ENCODE measurements at places on chromosomes 5 and 9.

- DNase-seq, result no peak
These were observed 9.6 kb upstream of the IFNE start for GRCh38 chr9:21491756-21492155.

DNA sequence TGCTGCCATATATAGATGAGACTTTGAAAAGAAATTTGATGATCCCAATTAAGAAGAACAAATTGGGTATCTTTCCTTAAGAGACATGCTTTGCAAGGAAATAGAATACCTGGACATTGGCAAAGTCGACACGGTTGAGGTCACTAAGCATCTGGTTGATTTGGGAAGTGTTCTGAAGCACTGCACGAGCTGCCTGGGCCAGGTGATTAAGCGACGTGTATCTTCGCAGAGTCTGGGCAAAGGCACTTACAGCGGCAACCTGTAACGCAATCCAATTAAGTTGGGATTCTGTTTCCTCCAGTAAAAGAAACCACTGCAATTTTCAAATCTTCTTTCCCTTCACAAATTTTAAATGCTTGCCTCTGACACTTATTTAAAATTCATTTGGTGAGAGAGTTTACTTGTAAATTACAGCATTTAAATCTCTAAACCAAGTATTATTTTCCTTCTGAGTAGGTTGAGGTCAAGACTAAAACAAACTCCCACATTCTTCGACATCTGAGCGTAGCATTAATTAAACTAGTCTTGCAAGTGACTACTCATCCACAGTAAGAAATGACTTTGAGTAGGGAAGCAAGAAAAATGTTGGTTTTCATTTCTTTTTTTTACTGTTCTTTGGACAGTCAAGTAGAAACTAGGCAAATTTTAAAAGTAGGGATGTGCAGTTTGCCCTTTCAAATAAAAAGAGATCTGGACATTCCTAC, 262.8 kb downstream of the RFX3 start:
- DNase-seq, result no peak

DNA sequence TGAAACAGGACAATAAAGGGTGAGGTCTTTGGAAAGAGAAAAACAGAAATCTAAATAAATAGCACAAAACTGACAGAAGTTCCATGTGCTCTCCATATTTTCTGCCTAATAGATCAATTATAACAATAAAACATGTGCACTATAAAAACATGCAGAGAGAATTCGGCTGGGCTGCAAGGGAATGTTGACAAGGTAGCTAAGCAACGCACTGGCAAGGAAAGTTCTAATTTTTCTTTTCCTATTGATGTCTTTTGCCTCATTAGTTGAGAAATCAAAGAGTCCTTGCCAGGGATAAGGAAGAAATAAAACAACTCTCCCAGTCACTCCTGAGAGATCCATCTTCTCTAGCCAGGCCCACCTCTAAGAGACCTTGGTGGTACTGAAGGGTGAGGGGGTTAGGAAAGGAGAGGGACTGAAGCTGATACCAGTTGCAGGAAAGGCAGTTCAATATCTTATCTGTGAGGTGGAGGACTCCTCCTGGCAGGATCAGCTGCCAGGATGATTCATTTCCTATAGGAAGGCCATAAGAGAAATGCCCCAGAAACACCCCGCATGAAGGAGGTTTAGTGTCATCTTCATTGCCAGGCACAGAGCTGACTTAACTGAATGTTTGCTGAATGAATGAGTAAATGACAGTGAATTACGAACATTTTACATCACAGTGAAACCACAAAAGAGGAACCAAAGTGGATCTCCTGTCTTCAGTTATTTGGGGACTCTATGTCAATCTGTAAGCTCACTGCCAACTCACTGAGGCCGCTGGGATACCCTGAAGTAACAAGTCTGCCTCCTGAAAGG, 63.7 kb upstream of the IFNK start:
- no peak for DNase-seq

- no peak for DNase-seq
These were observed 25.3 kb upstream of the RASGEF1C start for GRCh38 chr5:180234271-180234670.

DNA sequence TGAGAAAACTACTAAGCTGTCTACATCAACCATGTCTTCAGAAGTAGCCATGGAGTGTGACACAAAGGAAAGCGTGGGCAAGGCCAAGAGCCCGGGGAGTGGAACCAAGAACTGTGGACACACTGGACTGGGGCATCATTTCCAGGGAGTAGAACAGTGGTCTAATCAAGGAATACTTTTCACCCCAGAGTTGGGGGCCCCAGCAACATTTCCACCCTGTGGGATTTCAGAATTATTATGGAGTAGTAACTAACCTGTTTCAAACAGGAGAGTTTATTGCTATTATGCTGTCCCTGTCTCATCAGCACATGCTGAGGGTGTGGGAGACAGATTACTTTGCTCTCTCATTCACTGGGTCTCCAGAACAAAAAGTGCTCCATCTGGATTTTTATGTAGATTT, 58.0 kb upstream of the FSTL4 start:
- DNase-seq, result no peak

- no peak for DNase-seq
These were observed 4.9 kb downstream of the TRAF1 start for GRCh38 chr9:120921661-120922181.

- DNase-seq, result no peak
These were observed 28.6 kb downstream of the CSF2 start for GRCh38 chr5:132102101-132102701.

DNA sequence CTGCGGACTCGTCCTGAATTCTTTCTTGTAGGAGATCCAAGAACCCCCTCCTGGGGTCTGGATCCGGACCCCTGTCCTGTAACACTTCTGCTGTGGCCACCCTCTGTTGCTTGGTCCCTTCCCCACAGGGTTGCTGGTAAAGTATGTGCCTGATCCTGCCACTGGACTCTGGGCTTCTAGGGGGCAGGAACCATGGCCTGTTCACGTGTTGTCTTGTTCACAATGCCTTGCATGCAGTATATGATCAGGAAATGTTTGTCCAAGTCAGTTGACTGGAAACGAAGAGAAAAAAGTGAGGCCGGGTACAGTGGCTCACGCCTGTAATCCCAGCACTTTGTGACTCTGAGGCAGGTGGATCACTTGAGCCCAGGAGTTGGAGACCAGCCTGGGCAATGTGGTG, 139.3 kb upstream of the ALDH1B1 start:
- no peak for DNase-seq

Measured in PC-9 (cell line).